Esophagus muscularis mucosa (tissue), 4 donors: ENCODE measurements at places on chromosomes 3 and 15. TPM values are rescaled to one million over a fixed set of nuclear protein-coding genes. Genes with fewer than 3 reads are reported as not detected.

- H3K4me1 ChIP-seq = no peaks in the 10 kb centered on the region
- H3K4me3 ChIP-seq = no peak overlapping the region
- no peak for DNase-seq
- no peaks in the 10 kb centered on the region for H3K36me3 ChIP-seq
These were observed 41.6 kb downstream of the C3orf20 start for GRCh38 chr3:14716591-14716990.

- H3K4me3 ChIP-seq = no peak overlapping the region
- no peaks in the 10 kb centered on the region for H3K27me3 ChIP-seq
- H3K27ac ChIP-seq = peak overlapping the region; percentile 71
- H3K4me1 ChIP-seq = peaks cover 85% of the 10 kb centered on the region
These were observed 468.9 kb downstream of the FOXP1 start for GRCh38 chr3:71114610-71115009.

GRCh38 chr3:25679642-25680302, 15.1 kb upstream of the TOP2B start:
- no peaks in the 10 kb centered on the region for H3K4me1 ChIP-seq
- H3K27me3 ChIP-seq = no peaks in the 10 kb centered on the region
- no peak overlapping the region for H3K27ac ChIP-seq
- H3K4me3 ChIP-seq = no peak overlapping the region
- DNase-seq = no peak

GRCh38 chr3:67635806-67636205, 18.6 kb downstream of the SUCLG2 start:
- no peak overlapping the region for H3K27ac ChIP-seq
- no peaks in the 10 kb centered on the region for H3K27me3 ChIP-seq
- DNase-seq = no peak
- H3K4me3 ChIP-seq = no peak overlapping the region
- H3K4me1 ChIP-seq = peaks cover 2% of the 10 kb centered on the region

GRCh38 chr15:96180087-96180748, 150.3 kb upstream of the NR2F2 start:
- peaks cover 28% of the 10 kb centered on the region for H3K4me1 ChIP-seq
- H3K27ac ChIP-seq = no peak overlapping the region
- H3K27me3 ChIP-seq = no peaks in the 10 kb centered on the region
- DNase-seq = no peak

- no peaks in the 10 kb centered on the region for H3K27me3 ChIP-seq
- no peaks in the 10 kb centered on the region for H3K36me3 ChIP-seq
- DNase-seq = no peak
- no peak overlapping the region for H3K4me3 ChIP-seq
- no peak overlapping the region for H3K27ac ChIP-seq
These were observed 46.9 kb downstream of the CHSY1 start for GRCh38 chr15:101204739-101205535.

- H3K4me1 ChIP-seq = peaks cover 6% of the 10 kb centered on the region
- H3K27ac ChIP-seq = no peak overlapping the region
- no peaks in the 10 kb centered on the region for H3K27me3 ChIP-seq
- no peak for DNase-seq
- H3K36me3 ChIP-seq = peaks cover 37% of the 10 kb centered on the region
- H3K4me3 ChIP-seq = no peak overlapping the region
These were observed 35.1 kb downstream of the UBE3A start for GRCh38 chr15:25403771-25404170.

GRCh38 chr3:38834717-38835116, 18.7 kb upstream of the SCN10A start:
- H3K27ac ChIP-seq = no peak overlapping the region
- no peaks in the 10 kb centered on the region for H3K36me3 ChIP-seq
- no peak overlapping the region for H3K4me3 ChIP-seq
- DNase-seq = peak; percentile 64
- no peaks in the 10 kb centered on the region for H3K27me3 ChIP-seq

GRCh38 chr3:36852071-36852470, 87.7 kb upstream of the DCLK3 start:
- DNase-seq = no peak
- H3K27me3 ChIP-seq = no peaks in the 10 kb centered on the region
- no peak overlapping the region for H3K4me3 ChIP-seq
- H3K27ac ChIP-seq = no peak overlapping the region

GRCh38 chr15:87961851-87962420, 294.6 kb downstream of the NTRK3 start:
- H3K36me3 ChIP-seq = no peaks in the 10 kb centered on the region
- DNase-seq = no peak
- H3K27me3 ChIP-seq = no peaks in the 10 kb centered on the region
- H3K4me3 ChIP-seq = no peak overlapping the region

Gene AMT
- 1.7 TPM for total RNA-seq

Gene ZBTB47
- 75.4 TPM for total RNA-seq
